NCI-H2227 treated with DMSO at 0.1 percent for 48 hours (cell line): ENCODE measurements at places on chromosomes 12 and 14.

GRCh38 chr14:21476523-21476924 is 235 bp downstream of the RAB2B start:
- DNase-seq, result no peak

DNA sequence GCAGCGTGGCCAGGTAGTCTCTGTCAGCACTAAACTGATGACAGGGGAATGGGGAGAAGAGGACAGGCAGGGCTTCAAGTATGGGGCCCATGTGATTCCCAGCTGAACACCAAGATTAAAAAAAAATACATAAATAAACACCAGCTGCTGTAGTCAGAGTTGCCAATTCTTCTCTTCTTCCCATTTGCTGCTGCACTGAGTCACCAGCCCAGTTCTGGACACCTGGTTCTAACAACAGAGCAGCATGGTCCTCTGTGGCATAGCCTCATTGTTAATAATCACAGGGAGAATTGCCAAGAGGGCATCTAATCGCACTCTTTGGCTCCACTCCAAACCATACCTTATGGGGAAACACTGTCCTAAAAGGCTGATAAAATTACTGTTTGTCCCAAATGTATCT is 15.1 kb downstream of the PPM1H start:
- peak; percentile 47 for DNase-seq

- DNase-seq, result no peak
These were observed 496.8 kb downstream of the EGLN3 start for GRCh38 chr14:33454022-33454595.

GRCh38 chr14:91745344-91745743 is 13.5 kb upstream of the CATSPERB start:
- DNase-seq, result no peak

DNA sequence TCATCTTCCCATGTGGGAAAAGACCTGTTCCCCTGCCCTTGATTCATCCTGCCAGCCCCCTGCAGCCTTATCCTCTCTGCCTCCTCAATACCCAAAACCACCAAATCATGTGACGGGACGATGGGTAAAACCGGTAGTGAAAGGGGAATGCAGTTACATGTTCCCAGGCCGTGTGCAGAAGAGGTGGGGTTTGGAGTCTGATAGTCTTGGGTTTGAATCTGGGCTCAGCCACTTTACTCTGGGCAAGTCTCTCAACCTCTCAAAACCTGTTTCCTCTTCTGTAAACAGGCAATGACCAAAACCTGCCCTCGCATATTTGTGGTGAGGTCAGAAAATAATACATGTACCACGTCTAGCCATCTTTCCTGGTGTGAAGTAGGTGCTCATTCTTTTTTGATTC is 123.0 kb downstream of the PLXNC1 start:
- DNase-seq, result no peak

DNA sequence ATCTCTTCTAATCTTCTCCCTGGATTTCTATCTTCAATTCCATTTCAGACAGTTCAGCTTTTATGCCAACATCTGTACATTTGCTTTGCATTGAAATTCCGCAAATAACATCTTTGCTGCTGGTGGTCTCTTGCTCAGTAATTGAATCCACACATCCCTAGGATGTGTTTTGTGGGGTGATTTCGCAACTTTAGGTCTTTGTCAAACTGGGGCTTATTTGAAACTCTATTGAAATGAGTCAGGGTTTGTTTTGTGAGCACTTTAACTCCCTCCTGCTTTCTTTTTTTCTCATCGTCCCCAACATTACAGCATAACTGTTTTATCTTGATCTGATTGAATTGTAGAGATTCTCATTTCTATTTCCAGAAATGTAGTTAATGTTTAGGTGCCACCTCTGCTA is 404.3 kb downstream of the NPAS3 start:
- no peak for DNase-seq

DNA sequence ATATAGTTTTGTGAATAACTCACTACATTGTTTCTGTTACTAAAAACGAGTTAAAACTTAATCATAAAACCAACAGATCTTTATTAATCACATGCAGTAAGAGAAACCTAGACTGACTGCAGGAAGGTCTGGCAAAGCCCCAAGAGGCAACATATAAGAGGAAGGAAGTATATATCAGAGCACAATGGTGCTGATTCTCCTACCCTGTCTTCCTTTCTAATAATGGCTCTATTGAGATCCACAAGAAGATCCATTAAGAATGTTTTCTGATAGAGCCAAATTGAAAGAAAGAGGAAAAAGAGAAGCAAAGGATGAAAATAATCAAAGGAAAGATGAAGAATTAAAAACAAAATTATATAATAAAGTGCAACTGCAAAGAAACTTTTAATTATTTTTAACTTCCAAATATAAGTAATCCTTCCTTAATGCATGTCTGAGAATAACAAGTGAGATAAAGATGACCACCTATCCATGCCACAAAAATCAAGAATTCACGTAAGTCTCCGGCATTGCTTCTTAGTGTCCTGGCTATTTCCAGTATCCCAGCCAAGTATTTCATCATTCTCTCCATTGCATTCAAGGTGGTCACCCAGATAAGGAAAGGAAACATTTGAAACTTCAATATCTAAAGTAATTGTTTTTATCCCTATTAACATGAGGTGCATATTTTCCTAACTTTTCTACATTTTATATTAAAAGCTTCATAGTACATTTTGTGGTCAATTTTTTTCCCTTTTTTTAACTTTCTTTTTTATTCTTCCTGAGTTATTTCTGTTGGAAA is 62.2 kb downstream of the SOX5 start:
- no peak for DNase-seq

GRCh38 chr14:96095058-96095457 is 55.9 kb downstream of the C14orf132 start:
- DNase-seq, result no peak

GRCh38 chr14:28879573-28879996 is 113.0 kb downstream of the FOXG1 start:
- peak; percentile 81 for DNase-seq

GRCh38 chr14:21525962-21526671 is at the start of gene SALL2:
Gene SALL2 (minus strand): TSS chr14:21526346. CDS start chr14:21526127, 219 bp downstream.
- DNase-seq, result peak; percentile 87

DNA sequence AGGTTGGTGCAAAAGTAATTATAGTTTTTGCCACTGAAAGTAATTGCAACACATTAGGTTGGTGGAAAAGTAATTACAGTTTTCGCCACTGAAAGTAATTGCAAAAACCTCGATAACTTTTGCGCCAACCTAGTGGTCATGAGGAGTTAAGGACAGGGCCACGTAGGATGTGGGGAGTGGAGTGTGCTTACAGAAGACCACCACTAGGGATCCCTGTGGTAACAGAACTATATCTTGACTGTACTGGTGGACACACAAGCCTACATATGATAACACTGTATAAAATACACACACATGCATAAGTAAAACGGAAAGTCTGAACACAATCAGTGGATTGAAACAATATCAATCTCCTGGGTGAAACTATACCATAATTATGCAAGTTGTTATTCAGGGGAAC is 187.4 kb upstream of the ABCD2 start:
- peak; percentile 25 for DNase-seq

- DNase-seq, result no peak
These were observed 91.0 kb upstream of the MED13L start for GRCh38 chr12:116368196-116369194.

- DNase-seq, result no peak
These were observed 135.5 kb upstream of the CPM start for GRCh38 chr12:69068448-69068847.

DNA sequence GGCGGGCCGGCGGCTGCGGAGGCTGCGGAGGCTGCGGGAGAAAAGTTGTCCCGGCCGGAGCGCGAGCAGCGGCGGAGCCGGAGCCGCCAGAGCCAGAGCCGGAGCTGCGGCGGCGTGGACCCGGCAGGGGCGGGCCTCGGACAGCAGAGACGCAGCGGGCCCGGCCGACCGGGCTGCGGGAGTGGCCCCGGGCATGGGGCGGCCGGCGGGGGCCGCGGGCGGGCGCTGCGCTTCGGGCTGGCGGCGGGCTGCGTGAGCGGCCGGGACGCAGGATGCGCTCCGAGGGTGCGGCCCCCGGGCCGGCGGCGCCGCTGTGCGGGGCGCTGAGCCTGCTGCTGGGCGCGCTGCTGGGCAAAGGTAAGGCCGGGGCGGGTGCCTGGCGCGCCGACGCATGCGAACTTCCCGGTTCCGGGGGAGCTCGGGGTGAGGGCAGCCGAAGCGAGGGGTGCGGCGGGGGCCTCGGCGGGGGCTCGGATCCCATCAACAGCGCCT is at the start of gene TMEM132C:
TMEM132C (plus strand) TSS at position 40 of the 492 bp plus-strand sequence; CDS start at position 273, 233 bp downstream.
- DNase-seq, result no peak

DNA sequence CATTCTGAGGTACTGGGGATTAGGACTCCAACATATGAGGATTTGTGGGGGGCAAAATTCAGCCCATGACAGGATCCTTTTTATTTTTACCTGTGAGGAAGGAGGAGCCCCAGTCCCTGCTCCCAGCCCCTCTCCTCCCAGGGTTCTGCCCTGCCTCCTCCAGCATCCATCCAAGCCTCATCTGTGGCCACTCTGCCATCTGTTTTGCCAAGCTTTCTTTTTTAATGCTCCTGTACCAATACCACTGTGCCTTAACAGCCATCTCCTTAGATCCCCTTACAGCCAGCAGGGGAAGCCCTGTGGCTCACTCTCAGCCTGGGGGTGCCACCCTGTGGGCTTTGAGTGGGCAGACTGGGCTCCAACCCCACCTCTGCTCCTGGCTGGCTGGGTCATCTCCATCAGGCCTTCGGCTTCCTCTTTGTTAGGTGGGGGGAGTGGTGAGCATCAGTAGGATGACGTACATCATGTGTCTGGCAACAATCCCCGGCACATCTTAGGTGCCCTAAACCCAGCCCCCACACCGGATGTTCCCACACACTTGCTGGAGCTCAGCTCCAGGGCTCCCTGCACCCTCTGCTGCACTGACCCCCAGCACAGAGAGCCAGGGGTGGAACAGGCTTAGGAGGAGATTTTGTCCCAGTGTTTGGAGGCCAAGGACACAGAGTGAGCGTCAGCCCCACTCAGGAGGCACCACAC is 40.2 kb downstream of the CYP46A1 start:
- no peak for DNase-seq

- no peak for DNase-seq
These were observed 8.9 kb downstream of the FOXA1 start for GRCh38 chr14:37585971-37586796.

GRCh38 chr12:77521508-77522115 is 309.1 kb upstream of the NAV3 start:
- DNase-seq, result no peak

- no peak for DNase-seq
These were observed 1267.6 kb downstream of the SLC16A7 start for GRCh38 chr12:60863421-60863820.

- no peak for DNase-seq
These were observed 29.7 kb downstream of the CCDC85C start for GRCh38 chr14:99574099-99574880.

DNA sequence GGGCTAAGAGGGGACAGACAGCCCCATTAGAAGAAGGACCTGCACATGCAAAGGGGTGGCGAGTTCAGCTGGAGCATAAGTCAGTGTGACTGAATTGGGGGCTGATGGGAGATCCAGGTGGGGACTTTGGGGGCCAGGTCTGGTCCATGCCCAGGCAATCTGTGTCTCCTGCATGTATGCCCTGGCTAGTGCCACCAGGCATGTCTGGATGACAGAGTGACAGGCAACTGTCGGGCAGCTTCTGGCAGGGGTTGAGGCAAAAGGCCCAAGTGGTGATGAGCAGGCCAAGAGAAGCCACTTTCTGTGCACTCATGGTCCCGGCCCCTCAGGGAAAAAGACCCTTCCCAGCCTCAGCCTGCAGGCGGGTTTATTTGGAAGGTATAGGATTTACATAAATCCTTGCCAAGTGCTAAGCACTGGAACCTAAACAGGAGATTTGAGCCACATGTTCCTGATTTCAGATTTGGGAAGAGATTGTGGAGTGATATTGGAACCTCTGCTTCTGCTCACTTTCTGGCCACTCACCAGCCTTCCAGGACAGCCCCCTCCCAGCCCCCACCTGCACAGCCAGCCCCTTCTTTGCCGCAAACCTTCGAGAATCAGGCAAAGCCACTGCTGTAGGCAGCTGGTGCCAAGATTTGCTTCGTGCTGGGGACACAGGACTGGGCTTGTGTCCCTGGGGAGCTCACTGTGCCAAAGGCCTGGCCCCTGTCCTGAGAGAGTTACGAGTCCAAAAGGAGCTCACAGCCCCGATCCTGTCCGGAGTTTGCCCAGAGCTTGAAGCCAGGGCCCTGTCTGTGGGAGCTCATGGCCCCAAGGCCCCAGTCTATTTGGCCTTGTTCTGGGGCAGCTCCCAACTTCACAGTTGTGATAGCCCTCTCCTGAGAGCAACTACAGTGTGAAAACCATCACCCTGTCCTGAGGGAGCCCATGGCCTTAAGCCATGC is 232.5 kb upstream of the RTL1 start:
- DNase-seq, result no peak

GRCh38 chr12:54311051-54311450 is 10.2 kb upstream of the NFE2 start:
- DNase-seq, result no peak

DNA sequence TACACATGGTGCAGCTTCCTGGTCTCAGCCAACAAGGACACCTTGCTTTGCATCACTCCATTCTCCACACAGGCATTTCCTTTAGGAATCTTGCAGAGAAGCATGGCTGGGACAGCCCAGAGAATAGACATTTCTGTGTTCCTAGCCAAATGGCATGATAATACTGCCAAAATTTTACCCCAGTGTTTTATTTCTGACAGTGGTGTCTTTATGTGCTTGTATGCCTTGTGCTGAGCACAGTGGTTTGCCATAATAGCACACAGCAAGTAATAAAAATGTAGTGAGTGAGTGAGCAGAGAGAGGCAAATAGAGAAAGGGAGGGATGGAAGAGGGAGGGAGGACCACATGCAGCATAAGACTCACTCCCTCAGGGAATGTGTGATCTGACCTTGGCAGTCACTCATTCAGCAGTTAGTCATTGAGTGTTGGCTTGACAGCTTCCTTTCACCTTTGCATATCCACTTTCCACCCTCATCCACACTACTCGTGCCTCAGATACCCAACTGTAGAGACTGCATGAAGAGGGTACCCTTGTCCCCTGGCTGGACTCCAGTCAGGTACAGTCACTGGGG is 212.8 kb upstream of the CCDC196 start:
- DNase-seq, result no peak

DNA sequence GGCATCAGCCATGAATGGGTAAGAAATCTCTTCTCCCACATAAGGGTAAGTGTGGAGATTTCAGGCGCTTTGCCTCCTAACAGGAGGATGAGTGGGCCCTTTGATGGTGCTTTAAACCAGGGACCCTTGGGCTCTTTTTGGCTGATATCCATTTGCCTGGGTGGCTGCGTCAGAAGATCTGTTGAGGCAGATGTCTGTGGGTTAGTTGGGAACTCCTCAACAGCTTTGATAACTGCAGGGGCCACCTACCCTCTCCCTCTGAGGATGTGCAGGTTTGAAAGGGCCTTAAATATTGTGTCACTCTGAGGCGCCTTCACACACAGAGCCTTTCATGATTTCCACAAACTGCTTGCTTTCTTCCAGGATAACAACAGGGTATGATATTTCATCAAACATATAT is 210.7 kb downstream of the PPM1H start:
- no peak for DNase-seq

DNA sequence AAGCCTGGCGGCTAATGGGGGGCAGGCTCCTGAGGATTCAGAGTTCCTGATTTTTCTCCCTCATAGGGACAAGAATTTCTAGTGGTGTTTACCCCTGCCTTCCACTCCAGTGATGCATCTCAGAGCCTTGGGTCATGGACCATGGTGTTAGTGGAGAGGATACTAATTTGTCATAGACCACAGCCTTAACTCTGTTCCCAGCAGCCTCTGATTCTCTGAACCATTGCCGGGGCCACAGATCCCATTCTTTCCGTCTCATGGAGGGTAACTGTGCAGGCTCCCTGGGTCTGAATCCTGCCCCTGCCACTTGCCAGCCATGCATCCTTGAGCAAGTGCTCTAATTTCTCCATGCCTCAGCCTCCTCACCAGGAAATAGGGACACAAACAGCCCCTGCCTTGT is 55.1 kb downstream of the RPH3A start:
- DNase-seq, result no peak

GRCh38 chr12:50082644-50083043 is 2.5 kb upstream of the SMARCD1 start:
- no peak for DNase-seq
